ENCODE measurements at places on chromosomes 6 and 20.

GRCh38 chr6:85771925-85772430, 129.3 kb upstream of the SYNCRIP start:
- no peak for DNase-seq

DNA sequence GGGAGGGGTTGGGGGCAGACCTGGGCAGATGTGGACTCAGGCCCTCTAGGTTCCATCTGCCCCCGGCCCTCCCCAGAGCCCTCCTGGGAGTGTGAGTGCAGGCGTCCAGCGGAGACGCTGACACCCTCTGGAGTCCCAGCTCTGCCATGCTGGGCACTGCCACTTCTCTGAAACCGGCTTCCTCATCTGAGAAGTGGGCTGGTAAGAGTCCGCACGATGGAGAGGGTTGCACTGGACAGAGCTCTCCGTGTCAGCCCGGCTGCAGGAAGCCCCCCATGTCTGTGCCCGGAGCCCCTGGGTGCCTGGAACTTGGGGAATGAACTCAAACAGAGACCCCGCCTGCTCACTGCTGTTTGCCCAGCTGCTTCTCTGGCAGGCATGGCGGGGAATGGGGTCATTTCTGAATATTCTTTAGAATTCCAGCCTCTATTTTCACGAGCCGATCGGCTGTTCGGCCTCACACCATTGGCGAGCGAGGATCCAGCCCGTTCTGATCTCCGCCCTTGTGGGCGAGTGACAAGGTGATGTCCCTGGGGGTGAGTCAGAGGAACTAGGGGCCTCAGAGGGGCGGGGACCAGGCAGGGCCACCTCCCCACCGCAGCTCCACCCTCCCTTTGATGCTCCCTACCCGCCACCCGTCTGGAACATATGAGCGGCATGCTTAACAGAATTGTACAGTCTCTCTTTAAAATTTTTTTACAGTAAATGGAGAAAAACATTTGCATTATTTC, 47.8 kb upstream of the GATA5 start:
- no peak for DNase-seq

DNA sequence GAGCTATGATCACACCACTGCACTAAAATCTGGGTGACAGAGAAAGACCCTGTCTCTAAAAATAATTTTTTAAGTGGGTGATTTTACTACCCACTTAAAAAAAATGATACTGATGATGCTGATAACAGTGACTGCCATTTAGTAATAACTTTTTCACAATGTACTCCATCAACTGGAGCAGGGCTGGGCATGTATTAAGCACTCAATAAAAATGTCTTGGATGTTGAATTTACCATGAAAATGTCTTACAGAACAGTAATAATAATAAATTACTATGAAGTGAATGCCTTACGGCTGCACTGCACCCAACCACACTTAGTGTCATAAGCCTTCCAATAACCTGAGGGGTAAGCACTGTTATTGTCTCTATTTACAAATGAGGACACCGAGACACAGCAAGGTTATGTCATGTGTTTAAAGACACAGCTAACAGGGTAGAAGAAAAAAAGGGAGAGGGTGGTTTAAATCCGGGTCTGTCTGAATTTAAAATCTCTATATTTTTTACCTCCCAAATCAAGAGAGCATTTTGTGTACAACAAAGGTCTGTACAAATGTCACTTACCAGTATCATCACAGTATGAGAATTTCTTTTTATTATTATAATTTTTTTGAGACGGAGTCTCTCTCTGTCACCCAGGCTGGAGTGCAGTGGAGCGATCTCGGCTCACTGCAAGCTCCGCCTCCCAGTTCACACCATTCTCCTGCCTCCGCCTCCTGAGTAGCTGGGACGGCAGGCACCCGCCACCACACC, 21.5 kb downstream of the RIMS4 start:
- DNase-seq, result no peak

DNA sequence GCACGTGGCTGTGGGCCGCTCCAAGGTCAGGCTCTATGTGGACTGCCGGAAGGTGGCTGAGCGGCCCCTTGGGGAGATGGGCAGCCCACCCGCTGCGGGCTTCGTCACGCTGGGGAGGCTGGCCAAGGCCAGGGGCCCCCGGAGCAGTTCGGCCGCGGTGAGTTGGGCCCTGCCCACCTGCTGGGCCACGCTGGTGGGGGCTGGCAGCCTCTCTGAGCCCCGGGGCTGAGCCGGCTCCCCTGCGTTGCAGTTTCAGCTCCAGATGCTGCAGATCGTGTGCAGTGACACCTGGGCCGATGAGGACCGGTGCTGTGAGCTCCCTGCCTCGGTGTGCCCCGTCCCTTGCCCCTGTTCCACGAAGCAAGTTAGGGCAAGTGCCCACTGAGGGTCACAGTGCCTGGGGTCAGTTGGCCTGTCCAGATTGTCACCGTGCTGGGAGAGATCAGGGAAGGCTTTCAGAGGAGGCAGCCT, 27.1 kb downstream of the COL20A1 start:
- DNase-seq, result no peak

All from EH (cell line).